Ovary (tissue), 10 donors: ENCODE measurements at places on chromosomes 2 and 18.

- H3K4me3 ChIP-seq: no peak overlapping the region
- H3K27me3 ChIP-seq: no peaks in the 10 kb centered on the region
- no peaks in the 10 kb centered on the region for H3K4me1 ChIP-seq
- H3K27ac ChIP-seq: no peak overlapping the region
- H3K36me3 ChIP-seq: no peaks in the 10 kb centered on the region
Observed at GRCh38 chr18:50231621-50232020, 34.7 kb downstream of the CFAP53 start.

DNA sequence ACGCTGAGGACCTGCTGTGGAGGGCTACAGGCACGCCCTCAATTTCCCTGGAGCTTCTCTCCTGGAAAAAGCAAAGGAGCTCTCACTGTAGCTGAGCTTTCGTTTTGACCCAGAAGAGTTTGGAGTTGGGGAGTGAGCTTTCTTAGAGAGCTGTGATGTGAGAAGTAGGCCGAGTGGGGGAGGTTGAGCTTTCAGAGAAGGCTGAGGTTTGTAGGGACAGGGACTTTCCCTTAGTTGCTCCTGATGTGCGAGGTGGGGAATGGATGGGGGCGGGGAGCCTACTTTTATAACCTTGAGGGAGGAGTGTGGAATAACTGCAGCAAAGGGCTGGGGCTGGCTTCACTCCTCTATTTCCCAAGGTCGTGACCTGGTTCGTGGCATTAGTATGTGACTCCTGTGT lies 47.1 kb downstream of the ZNF532 start:
- no peaks in the 10 kb centered on the region for H3K36me3 ChIP-seq
- peaks cover 19% of the 10 kb centered on the region for H3K4me1 ChIP-seq
- DNase-seq: no peak
- H3K27me3 ChIP-seq: no peaks in the 10 kb centered on the region
- peak overlapping the region; percentile 58 for H3K27ac ChIP-seq

GRCh38 chr18:50862401-50862800 lies 16.5 kb upstream of the ME2 start:
- H3K4me1 ChIP-seq: no peaks in the 10 kb centered on the region
- no peaks in the 10 kb centered on the region for H3K27me3 ChIP-seq

GRCh38 chr18:63465059-63465458 lies 11.7 kb upstream of the SERPINB5 start:
- no peaks in the 10 kb centered on the region for H3K36me3 ChIP-seq
- H3K4me1 ChIP-seq: no peaks in the 10 kb centered on the region
- DNase-seq: no peak
- no peaks in the 10 kb centered on the region for H3K27me3 ChIP-seq
- no peak overlapping the region for H3K4me3 ChIP-seq
- no peak overlapping the region for H3K27ac ChIP-seq

DNA sequence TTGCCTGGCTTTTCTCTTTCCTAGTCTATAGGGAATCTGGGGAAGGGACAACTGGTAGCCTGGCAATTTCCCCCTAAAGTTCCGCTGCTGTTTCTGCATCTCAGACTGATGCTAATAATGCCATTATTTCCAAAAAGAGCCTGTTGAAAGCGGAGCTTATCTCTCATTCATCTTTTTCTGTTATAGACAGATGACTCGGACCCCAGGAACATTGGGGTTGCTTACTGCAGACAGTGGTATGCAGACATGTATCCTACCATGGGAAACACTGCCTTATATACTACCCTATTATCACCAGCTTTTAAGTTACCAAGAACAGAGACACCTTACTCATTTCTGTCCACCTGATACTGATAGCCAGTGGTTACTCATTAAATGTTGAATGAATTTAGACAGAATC lies 15.3 kb downstream of the ETAA1 start:
- no peaks in the 10 kb centered on the region for H3K36me3 ChIP-seq
- no peak overlapping the region for H3K4me3 ChIP-seq
- no peak for DNase-seq
- H3K27ac ChIP-seq: no peak overlapping the region
- H3K4me1 ChIP-seq: no peaks in the 10 kb centered on the region
- no peaks in the 10 kb centered on the region for H3K27me3 ChIP-seq

DNA sequence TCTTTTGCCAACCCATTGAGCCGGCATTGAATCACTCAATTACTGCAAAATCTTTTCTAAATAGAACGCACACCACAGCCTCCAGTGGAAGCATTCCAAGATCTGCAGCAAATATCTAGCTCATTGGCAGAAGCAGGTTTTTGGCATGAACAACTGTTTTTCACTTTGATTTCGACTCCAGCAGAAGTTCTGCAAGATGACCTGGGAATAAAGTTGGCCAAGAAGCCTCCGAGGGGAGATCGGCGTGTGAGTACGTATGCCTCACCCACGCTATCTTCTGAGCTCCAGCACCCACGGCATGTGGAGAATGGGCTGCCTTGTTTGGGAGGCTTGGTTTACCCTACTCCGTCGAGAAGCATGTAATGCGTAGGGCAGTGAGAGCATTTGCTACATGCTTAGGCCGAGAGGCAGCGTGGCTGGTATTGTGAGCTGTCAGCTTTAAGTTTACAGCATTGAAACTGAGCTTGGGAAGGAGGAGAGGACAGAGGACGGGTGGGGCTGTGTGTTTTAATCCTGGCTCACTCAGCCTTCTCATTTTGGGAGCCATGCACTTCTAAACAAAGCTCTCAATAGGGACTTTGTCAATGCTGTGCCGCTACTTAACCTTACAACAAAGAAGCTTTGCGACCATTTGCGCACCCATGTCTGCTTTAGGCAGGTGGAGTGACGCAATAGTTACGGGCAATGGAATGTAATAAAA lies 10.5 kb downstream of the PCARE start:
- no peak overlapping the region for H3K27ac ChIP-seq
- H3K4me1 ChIP-seq: peaks cover 22% of the 10 kb centered on the region
- H3K27me3 ChIP-seq: no peaks in the 10 kb centered on the region
- DNase-seq: no peak
- H3K36me3 ChIP-seq: no peaks in the 10 kb centered on the region
- no peak overlapping the region for H3K4me3 ChIP-seq

DNA sequence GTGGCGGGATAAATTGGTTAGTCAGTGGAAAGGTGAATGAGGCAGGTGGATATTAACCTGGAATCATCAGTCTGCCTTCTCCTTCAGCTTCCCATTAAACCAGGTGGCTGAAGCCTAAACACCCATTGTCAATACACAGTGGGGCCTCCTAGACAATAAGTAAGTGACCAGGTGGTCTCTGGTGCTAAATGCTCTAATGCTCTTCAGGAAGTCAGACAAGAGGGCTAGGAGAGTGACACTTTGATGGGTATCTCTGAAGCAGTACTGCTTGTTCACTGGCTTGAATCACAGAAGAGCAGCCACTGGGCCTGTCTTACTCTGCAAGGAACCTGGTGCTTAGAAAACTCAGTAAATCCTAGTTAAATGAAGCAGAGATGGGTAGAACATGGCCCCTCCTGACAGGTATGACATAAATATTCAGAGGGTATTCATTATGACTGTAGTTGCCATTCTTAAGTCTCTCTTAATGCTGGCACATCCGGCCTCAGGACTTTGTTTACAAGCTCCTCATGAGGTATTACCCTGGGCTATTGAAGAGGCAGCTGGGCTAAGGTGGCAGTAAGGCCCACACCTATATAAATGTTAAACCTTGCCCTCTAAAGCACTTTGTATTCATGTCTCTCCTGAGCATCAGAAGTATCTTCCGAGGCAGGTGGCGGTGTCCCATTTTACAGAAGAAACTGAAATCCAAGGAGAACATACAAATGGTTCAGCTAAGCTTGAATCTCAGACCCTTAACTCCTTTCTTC lies 104.9 kb downstream of the NCK2 start:
- H3K4me1 ChIP-seq: no peaks in the 10 kb centered on the region
- no peak for DNase-seq
- no peaks in the 10 kb centered on the region for H3K36me3 ChIP-seq
- no peak overlapping the region for H3K27ac ChIP-seq
- no peak overlapping the region for H3K4me3 ChIP-seq
- no peaks in the 10 kb centered on the region for H3K27me3 ChIP-seq

- H3K4me3 ChIP-seq: no peak overlapping the region
- H3K36me3 ChIP-seq: no peaks in the 10 kb centered on the region
- H3K27me3 ChIP-seq: no peaks in the 10 kb centered on the region
- no peak overlapping the region for H3K27ac ChIP-seq
- H3K4me1 ChIP-seq: no peaks in the 10 kb centered on the region
- no peak for DNase-seq
Observed at GRCh38 chr2:152638056-152638455, 79.2 kb downstream of the PRPF40A start.

GRCh38 chr18:73164430-73164829 lies 296.6 kb upstream of the NETO1 start:
- no peak for DNase-seq
- H3K36me3 ChIP-seq: no peaks in the 10 kb centered on the region
- H3K4me1 ChIP-seq: no peaks in the 10 kb centered on the region
- no peaks in the 10 kb centered on the region for H3K27me3 ChIP-seq

- DNase-seq: no peak
- no peaks in the 10 kb centered on the region for H3K4me1 ChIP-seq
- H3K27me3 ChIP-seq: no peaks in the 10 kb centered on the region
- no peaks in the 10 kb centered on the region for H3K36me3 ChIP-seq
Observed at GRCh38 chr2:48600204-48600813, 17.3 kb upstream of the GTF2A1L start.

DNA sequence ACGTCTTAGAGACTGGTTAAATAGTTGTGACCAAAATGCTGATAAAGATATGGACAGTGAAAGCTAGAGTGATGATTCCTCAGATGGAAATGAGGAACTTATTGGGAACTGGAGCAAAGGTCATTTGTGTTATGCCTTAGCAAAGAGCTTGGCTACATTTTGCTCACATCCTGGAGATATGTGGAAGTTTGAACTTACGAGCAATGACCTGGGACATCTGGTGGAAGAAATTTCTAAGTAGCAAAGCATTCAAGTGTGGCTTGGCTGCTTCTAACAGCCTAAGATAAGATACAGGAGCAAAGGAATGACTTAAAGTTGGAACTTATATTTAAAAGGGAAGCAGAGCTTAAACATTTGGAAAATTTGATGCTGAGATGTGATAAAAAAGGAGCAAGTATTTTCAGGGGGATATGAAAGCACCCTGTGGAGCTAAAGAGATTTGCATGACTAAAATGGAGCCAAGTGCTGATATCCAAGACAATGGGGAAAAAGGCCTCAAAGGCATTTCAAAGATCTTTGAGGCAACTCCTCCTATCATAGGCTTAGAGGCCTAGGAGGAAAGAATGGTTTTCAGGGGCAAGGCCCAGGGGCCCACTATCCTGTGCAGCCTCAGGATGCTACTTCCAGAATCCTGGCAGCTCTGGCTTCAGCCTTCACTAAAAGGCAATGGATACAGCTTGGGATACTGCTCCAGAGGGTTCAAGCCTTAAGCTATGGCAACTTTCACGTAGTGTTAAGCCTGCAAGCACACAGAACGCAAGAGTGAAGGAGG lies 124.1 kb upstream of the KLHL14 start:
- no peaks in the 10 kb centered on the region for H3K27me3 ChIP-seq
- no peak for DNase-seq
- H3K36me3 ChIP-seq: no peaks in the 10 kb centered on the region
- no peak overlapping the region for H3K4me3 ChIP-seq
- H3K4me1 ChIP-seq: no peaks in the 10 kb centered on the region

- DNase-seq: no peak
- no peaks in the 10 kb centered on the region for H3K4me1 ChIP-seq
- no peak overlapping the region for H3K4me3 ChIP-seq
- no peaks in the 10 kb centered on the region for H3K27me3 ChIP-seq
- no peaks in the 10 kb centered on the region for H3K36me3 ChIP-seq
Observed at GRCh38 chr18:78934003-78934402, 45.6 kb upstream of the SALL3 start.

DNA sequence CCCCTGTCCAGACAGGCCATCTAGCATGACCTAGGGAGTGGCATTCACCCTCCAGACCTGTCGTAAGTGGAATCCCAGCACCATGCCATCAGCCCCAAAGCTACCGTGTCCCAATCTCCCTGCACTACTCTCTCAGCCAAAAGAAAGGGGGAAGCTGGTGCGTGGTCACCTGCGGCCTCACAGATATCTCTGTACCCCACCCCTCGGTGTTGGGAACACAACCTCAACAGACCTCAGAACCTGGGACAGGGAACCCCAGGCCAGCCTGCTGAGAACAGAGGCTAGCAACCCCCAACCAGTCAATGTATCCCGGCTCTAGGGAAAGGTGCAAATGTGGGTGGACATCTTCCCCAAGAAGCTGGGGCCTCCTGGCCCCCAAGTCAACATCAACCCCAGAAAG lies 38.2 kb downstream of the LMAN2L start:
- H3K4me3 ChIP-seq: no peak overlapping the region
- H3K27ac ChIP-seq: no peak overlapping the region
- H3K36me3 ChIP-seq: no peaks in the 10 kb centered on the region
- H3K4me1 ChIP-seq: no peaks in the 10 kb centered on the region
- no peaks in the 10 kb centered on the region for H3K27me3 ChIP-seq
- no peak for DNase-seq

DNA sequence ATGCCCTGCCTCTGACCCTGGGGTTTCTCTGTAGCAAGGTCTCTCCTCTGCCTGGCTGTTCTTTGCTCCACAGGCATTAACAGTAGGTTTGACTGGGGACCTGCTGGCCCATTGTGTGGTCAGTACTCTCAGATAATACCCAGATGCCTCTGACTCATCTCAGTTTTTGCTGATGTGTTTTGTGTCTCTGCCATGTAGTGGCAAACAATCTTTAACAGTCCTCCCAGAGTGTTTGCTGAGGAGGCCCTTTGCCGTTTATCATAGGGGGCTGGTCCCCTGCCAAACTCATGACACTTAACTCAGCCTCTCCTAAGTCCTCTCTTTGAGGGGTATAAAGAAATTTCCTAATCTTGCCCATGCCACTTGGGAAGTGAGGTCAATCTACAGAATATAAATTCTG lies 793.7 kb upstream of the FANCL start:
- no peak overlapping the region for H3K27ac ChIP-seq
- no peaks in the 10 kb centered on the region for H3K36me3 ChIP-seq
- peak; percentile 27 for DNase-seq
- no peaks in the 10 kb centered on the region for H3K27me3 ChIP-seq
- H3K4me3 ChIP-seq: no peak overlapping the region

DNA sequence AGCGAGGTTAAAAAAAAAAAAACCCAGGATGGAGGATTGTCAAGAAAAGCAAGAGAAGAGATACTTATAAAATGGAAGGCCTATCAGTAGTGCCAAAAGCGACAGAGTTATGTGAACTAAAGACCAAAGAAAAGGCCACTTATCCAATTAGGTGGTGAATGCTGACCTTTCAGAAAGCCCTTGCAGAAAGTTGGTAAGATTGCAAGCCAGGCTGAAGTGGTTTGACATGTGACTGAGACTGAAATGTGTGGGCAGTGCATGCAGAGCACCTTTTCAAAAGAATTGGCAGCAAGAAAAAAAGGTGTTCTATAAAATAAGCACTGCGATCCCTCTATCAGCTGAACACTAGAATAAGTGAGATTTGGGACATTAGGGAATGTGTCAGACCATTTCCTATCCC lies 379.4 kb upstream of the FAM98A start:
- no peaks in the 10 kb centered on the region for H3K4me1 ChIP-seq
- H3K4me3 ChIP-seq: no peak overlapping the region
- H3K36me3 ChIP-seq: no peaks in the 10 kb centered on the region
- no peaks in the 10 kb centered on the region for H3K27me3 ChIP-seq

- H3K4me3 ChIP-seq: no peak overlapping the region
- no peak for DNase-seq
- H3K27me3 ChIP-seq: no peaks in the 10 kb centered on the region
- H3K4me1 ChIP-seq: no peaks in the 10 kb centered on the region
Observed at GRCh38 chr2:215885536-215885935, 127.8 kb downstream of the MREG start.
